SHP77 (cell line): ENCODE measurements at places on chromosomes 2 and 18.

GRCh38 chr2:62489162-62489561, 16.8 kb downstream of the TMEM17 start:
- no peak for DNase-seq

DNA sequence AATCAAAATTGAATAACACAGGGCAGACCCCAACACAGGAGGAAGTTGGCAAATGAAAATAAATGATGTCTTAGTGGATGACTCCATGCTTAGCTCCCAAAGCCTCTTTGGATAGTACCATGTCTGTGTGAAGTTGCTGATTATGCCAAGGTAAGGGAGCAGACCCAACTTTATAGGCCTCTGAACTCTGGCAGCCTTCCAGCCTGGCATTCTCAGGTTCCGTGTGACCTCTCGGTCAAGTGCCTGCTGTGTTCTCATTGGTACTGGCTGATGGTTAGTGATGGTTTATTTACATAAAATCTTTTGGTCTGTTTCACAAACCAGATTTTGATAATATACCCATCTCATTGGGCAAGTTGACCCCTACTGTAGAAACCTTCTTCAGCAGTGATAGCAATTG, 112.2 kb upstream of the TTC39C start:
- DNase-seq: no peak

- no peak for DNase-seq
Observed at GRCh38 chr2:154307007-154307406, 391.5 kb upstream of the KCNJ3 start.

DNA sequence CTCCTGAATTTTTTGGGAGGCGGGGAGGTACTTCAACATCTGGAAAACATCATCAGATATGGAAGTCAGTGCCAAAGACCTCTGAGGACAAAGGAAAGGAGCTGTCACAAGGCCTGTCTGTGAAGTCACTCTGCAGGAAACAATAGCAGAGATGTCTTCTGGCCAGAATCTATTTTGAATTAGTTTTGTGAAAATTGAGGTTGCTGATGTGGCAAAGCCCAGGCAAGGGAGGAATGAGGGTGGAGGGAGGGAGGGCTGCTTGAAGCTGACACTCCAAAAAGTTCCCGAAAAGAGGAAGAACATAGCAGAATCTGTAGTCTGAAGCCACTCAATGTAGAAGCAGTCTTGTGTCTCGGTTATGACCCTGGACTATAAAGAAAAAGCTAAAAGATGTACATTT, 151.1 kb upstream of the LHCGR start:
- DNase-seq: no peak

DNA sequence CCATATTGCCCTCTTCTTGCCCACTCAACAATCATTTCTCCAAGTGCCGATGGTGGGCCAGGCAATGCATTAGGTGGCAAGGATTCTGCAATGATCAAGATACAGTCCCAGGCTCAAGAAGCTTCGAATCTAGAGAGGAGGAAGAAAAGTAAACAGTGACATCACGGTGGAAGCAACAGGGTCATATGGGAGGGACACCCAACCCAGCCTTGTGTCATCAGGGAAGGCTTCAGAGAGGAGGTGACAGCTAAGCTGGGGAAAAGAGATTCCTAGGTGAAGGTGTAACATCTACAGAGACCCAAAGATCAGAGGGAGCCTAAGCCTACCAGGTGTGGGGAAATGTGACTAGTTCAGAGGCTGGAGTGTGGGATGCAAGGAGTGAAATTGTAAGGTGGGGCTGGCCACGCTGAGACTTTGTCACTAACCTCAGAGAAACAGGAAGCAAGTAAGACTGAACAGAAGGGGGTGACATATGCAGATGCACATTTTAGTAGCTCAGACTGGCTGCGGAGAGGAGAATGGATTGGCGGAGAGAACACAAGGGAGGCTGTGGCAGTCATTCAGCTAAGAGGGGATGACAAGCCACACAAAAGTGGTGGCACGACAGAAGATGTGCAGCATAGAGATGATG, 104.9 kb downstream of the ANKRD44 start:
- no peak for DNase-seq

GRCh38 chr18:48887905-48888772, 62.6 kb downstream of the SMAD7 start:
- no peak for DNase-seq

- DNase-seq: no peak
Observed at GRCh38 chr18:48021273-48021914, 90.9 kb upstream of the SMAD2 start.

- DNase-seq: no peak
Observed at GRCh38 chr2:143728498-143728897, 599.3 kb downstream of the ARHGAP15 start.

GRCh38 chr2:143397884-143398614, 268.8 kb downstream of the ARHGAP15 start:
- no peak for DNase-seq

DNA sequence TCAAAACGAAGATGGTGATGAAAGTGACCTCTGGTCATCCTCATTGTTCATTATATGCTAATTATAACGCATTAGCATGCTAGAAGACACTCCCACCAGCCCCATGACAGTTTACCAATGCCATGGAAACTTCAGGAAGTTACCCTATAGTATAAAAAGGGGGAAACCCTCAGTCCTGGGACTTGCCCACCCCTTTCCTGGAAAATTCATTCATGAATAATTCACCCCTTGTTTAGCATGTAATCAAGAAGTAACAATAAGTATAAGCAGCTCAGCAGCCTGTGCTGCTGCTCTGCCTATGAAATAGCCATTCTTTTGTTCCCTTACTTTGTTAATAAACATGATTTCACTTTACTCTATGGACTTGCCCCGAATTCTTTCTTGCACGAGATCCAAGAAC, 70.5 kb upstream of the CHAC2 start:
- DNase-seq: no peak

- no peak for DNase-seq
Observed at GRCh38 chr2:64598226-64598625, 55.5 kb downstream of the SERTAD2 start.

DNA sequence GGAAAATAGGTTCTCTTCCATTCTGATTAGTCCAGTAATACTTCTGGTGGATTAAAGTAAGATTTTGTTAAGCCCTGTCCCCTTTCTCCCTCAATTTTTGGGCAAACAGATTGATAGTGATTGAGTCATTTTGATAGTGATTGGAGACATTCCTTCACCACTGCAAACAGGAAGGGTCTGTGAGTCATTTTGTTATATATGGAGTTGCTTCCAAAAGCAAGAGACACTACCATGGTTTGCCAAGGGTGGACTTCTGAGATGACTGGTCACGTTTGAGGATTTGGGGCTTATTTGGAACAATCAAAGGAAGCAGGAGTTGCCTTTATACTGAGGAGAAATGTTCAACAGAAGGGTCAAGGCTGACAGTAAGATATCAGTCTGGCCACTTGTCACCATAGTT, 249.9 kb downstream of the PARD3B start:
- DNase-seq: no peak
